ENCODE measurements at places on chromosomes 1 and 21.

- DNase-seq: no peak
These were observed 170.3 kb downstream of the MIS18A start for GRCh38 chr21:32108566-32108965.

DNA sequence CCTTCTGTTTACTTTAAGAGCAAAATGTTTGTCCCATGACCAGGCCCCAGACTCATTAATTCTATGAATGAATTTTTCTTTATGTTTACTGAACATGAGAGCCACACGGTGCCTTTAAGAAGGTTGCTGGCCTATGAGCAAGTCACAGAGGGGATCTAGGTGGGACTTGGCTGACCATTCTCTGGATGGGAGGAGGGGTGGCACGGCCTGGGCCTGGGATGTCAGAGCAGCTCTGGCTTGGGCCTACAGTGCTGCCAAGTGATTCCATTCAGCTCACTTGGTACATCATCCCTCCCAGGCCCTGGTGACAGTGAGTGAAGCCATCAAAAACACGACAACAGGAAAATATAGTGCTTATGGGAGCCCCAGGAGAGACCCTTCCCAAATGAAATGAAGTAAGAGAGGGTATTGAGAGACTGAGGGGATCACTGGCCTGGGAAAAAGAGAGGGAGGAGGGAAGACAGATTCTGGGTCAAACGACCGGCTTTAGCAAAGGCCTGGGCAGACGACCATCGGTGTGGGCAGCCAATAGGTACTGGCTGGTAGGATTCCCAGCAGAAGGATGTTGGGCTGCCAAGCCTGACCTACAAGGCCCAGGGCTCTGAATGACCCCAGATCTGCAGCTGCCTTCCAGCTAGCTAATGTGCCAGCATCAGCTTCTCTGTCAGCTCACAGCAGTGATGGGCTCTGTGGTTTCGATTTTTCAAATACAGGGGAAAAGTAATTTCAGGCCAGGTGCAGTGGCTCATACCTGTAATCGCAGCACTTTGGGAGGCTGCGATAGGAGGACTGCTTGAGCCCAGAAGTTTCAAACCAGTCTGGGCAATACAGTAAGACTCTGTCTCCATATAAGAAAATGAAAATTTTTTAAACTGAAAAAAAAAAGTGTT, 3.3 kb downstream of the TMEM53 start:
- no peak for DNase-seq

DNA sequence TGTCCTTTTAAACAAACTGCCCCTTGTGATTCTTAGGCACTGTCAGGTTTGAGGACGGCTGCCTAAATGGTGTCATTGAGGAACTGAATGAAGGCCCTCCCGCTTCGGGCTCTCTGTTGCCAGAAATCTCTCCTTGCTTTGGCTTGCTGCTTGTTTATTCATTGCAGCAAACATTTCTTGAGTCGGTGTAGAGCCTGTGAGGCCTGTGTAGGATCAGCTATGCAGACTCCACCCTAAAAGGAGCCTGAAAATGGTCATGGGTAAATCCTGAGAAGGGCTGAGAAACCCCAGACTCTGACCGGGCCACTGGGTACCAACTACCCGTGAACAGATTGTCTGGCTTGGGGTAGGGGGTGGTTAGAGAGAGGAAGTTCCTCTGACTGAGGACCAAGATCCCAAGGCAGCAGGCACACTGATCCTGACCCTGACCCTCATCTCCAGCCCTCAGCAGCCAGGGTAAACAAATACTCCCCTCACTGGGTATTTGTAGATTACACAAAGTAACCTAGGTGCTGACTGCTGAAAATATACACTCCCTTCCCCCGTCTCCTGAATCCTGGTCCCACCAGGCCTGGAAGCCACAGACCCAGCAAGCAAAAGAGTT, 3.1 kb downstream of the IL6R start:
- DNase-seq: no peak

DNA sequence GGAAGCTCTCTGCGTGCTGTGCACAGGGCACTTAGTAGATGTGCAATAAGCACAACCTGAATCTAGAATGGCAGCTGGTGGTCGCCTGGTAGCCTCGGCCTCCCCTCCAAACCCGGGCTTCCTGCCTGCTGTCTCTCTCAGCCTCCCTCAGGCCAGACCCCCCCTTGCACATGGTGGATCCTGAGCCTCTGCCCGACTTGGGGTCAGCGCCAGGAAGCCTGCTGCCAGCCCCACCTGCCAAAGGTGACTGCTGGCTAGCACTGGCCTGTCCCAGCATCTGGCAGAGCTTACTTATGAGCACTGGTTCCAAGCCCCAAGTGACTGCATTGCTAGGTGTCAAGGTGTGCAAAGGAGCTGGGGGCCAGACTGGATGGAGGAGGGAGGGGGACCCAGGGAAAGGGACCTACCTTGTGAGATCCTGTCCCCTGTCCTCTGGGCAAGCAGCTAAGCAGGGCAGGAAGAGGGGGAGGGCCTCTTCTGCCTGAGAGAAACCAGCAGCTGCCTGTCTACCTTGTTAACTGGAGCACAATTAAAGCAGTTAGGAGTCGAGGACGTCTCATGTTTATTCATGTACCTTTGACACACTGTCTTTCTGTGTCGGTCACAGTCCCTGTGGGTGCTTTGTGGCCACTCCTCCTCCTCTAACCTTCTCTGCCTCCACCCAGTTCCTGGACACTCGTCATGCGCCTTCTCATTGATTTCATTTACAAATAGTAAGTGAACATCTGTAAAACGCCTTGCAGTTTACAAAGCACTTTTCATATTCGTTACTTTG, 100.9 kb downstream of the DDX20 start:
- no peak for DNase-seq

DNA sequence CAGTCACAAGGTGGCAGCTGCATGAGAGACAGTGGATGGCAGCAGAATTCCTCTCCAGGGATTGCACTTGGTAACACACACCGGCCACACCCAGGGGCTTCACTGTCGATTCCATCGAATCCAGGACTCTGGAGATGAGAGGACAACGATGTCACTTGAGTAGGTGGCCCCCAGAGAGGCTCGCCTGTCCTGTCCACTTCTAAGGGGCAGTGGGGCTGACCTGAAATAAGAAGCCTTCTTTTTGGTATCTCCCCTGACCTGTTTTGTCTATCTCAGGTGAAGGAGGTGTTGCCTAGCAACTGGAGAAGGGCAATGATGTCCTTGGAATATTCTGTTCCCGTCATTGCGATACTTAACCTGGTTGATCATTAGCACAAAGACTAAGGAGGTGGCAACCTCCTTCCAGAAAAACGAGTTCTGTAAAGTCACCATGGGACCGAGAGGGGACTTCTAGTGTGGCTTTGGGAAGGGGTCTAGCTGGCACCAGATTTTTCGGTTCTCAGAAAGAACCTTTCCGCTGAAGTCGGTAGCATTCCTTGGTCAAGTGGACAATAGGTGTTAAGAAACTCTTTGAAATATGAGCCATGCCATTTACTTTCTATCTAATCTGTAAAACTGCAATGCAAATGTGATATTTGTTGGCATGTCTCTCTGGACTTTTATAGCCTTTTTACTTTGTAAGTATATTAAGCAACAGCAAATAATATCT, 85.2 kb upstream of the TMPRSS2 start:
- DNase-seq: no peak

GRCh38 chr1:57620605-57621004, 196.7 kb upstream of the DAB1 start:
- DNase-seq: no peak

- DNase-seq: no peak
These were observed 4.8 kb upstream of the TDRD10 start for GRCh38 chr1:154497026-154497806.

GRCh38 chr1:61184714-61185106, 102.3 kb downstream of the NFIA start:
- no peak for DNase-seq

DNA sequence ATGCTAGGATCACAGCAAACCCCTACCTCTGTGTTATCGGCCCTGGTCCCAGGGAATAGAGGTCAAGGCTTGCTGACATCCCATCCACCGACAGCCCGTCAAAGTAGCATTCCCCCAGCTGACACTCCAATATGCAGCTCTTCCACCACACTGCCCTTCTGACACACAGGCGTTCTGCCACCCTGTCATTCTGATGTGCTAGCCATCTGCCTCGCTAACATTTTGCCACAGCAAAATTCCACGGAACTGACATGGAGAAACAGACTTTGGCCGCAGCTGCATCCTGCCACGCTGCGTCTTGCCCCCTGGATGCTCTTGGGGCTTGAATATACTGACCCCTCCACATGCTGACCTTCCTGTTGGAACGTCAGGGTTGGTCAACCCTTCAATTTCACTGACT, 163.2 kb upstream of the CSF3R start:
- DNase-seq: no peak

GRCh38 chr1:185570962-185571361, 163.2 kb upstream of the HMCN1 start:
- peak; percentile 94 for DNase-seq

DNA sequence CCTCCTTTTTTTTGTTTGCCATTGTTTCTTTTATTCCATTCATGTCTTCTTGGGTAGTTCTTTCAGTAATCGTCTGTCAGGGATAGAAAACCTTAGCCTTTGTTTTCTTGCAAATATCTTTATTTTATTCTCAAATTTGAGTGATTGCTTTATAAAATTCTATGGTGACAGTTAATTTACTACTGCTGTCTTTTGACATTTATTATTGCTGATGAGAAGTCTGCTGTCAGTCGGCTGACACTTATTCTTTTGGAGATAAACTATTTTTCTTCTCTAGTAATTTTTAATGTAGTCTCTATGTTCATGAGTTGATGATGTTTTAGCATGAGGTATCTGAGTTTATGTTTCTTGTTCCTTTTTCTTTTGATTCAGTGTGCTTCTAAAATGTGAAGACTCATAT, 983.8 kb downstream of the TTLL7 start:
- DNase-seq: no peak

GRCh38 chr1:5596651-5597050, 395.6 kb downstream of the NPHP4 start:
- no peak for DNase-seq

GRCh38 chr1:83735526-83735925, 263.4 kb downstream of the TTLL7 start:
- no peak for DNase-seq

DNA sequence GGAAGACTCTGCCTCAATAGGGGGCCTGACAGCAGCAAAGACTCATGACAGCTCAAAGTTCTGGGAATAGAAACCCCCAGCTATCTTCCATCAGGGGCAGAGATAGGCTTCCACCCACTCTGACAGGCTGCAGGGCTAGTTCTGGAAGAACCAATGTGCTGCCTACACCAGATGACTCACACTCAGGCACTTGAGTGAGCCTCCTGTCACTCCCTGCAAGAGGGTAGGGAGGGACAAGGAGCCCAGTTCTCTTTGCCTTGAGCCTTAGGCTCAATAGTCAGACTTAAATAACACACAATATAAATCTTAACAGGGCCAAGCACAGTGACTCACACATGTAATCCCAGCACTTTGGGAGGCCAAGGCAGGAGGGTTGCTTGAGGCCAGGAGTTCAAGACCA, 386.4 kb downstream of the HHAT start:
- no peak for DNase-seq

DNA sequence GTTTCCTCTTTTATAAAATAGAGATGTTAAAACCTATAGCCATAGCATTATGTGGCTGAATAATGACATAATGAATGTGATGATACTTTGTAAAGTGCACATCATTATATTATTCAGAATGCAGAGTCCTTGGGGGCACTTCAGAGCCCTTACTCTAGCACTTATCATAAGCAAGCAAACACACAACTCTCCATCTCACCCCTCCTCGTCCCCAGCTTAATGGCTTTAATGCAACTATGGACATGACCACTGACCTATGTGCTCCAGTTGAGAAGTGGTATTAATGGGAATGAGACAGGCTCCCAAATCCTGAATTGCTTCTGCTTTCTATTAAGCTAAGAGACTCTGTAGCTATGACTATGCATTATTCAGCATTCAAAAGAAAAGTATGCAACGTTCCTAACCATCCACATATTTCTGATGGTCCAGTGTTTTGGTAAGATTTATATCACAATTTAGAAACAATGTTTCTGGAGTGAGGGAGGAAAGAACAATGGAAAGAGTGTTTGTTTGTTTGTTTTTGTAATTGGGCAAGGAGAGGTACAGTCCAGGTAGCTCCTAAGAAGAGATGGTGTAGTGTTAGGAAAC, 194.0 kb upstream of the PLXNA2 start:
- no peak for DNase-seq

GRCh38 chr1:160079448-160079847, 1.9 kb upstream of the KCNJ9 start:
- DNase-seq: no peak

- no peak for DNase-seq
These were observed 82.7 kb downstream of the KCND3 start for GRCh38 chr1:111906816-111907215.

DNA sequence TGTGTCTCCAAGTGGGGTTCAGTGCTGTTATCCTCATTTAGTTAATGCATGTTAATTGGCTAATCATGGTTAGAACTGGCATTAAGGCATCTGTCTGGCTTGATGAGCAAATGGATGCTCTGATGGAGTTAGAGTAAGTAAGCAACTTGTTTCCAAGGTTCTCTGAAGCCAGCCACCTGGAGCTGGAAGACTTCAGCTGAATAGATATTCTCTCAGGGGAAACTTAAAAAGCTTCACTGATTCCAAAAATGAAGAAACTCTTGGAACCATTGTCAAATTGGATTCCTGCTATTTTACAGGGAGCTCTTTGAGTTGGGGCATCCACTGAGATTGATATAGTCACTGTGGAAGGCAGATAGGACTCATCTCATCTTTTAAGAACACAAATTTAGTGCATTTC, 118.9 kb downstream of the CACHD1 start:
- DNase-seq: no peak

DNA sequence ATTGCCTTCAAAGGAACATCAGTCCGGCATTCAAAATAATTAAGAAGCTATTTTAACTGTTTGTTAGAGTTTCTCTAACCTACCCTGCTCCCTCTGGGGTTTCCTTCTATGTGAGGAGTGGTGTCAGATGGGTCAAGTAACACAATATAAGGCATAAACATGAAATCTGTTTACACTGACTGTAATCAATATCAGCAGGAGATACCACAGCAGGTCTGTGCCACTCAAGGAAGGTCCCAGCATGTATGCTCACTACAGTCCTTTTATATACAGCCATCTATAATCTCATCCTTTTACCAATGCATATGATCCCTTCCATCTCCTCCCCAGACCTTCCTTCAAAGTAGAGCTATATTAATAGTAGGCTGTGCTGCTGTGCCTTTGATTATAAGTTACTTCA, 25.4 kb downstream of the EEIG2 start:
- no peak for DNase-seq

DNA sequence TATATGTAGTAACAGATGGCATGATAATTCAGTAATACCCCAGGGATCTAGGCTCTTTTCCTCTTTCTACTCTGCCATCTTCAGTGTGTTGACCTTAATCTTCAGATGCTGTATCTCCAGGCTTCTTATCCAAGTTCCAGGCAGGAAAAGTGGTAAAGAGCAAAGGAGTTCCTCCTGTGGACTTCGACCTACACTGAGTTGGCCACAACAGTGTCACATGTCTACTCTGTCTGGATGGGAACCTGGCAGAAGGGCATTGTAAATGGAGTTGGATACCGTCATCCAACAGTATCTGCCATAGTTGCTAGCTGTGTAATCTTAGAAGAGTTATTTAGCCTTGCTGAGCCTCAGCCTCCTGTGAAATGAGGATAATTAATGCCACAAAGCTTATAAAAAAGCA, 21.9 kb downstream of the IL23R start:
- DNase-seq: no peak

- DNase-seq: no peak
These were observed 147.0 kb upstream of the RUNX1 start for GRCh38 chr21:35196128-35196527.

- DNase-seq: no peak
These were observed 90.8 kb upstream of the ERRFI1 start for GRCh38 chr1:8116894-8117264.

- DNase-seq: no peak
These were observed 23.2 kb upstream of the C1orf146 start for GRCh38 chr1:92194511-92194910.
